ENCODE measurements at places on chromosomes 6 and 20.

DNA sequence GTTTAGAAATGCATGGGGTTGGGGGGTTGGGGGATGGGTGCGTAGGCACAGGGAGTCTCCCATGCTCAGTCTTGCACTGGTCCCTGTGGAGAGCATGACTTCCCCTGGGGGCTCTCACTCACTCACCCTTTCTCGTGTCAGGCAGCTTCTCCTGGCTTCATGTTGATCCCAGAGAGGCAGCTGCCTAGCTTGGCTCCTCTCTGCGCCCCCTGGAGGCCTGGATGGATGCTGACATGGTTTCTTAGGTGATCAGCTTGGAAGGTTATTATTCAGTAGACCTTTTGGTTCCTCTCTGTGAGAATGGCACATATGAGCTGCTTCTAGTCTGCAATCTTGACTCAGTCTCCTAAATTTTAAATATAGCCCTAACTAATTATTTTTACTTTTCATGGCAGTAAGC lies 109.3 kb upstream of the FAM83B start:
- no peak for DNase-seq

GRCh38 chr6:13156381-13156780 lies 172.0 kb downstream of the TBC1D7 start:
- no peak for DNase-seq

GRCh38 chr20:22904905-22905304 lies 130.2 kb upstream of the SSTR4 start:
- no peak for DNase-seq

DNA sequence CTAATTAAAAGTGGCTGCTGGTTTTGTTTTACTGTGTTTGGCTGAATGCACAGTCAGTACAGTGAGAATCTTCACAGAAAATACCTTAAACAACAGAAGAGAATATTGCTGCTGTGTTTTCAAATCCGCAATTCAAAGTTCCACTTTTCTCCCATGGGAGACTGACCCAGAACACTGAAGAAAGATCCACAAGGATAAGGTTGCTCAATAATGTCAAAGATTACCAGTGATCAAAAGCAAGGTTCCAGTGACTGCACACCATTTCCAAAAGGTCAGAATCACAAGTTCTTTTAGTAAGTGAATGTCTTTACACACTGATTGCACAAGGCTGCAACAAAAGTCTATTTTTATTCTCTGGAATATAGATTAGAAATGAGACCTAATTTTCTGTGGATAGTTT lies 82.3 kb downstream of the EPHA7 start:
- no peak for DNase-seq

DNA sequence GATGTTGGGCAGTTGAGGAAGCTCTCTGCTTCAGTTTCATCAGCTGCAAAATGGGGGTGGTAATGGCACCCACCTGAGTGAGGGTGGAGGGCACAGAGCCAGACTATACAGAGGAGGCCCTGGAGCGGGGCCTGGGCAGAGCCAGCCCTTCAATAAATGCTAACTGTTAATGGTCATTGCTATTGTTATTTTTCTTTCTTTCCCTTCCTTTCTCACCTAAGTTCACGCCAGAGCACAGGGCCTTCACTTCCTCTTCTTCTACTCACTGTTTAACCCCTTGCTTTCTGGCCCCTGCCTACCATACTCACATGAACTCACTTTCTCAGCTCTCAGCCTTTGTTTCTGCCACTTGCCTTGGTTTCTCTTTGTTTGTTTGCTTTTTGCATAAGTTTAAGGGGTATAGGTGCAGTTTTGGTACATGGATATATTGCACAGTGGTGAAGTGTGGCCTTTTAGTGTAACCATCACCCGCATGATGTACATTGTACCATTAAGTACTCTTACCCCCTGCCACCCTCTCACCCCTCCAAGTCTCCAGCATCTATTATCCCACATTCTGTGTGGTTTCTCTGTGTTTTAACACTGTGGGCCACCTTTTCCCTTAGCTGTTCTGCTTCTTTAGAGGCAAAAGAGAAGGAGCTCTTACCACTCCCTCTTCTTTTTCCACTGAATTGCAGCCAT lies 7.5 kb upstream of the RREB1 start:
- no peak for DNase-seq

DNA sequence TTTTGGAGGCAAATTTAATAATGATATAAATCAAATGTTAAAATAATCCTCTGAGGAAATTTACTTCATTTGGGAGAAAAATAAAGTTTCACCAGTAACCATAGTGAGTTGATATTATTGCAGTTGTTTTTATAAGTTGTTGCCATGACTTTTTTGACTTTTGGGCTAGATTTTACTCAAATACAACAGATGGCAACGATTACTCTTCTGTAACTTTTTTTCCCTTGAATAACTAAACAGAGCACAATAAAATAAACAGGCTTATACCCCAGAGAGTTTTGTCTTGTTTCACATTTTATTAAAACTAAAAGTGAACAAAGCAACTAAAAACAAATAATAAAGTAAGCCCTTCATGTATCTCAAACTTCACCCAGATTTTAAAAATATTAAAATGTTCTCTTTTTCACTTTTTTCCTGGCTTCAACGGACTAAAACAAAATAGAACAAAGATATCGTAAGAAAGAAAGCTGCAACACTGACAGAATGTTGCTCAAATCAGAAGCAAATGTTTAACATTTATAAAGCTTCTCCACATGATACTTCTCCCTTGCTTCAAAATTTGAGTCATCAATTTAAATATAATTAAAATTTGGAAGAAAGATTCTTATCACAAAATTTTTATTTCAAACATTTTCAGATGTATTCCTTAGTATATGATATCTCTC lies 42.5 kb upstream of the BMP5 start:
- no peak for DNase-seq

GRCh38 chr6:132391391-132392269 lies 9.6 kb downstream of the MOXD1 start:
- DNase-seq, result peak; percentile 2

- no peak for DNase-seq
Measured at GRCh38 chr6:138655828-138656227, 117.7 kb upstream of the CCDC28A start.

- no peak for DNase-seq
Measured at GRCh38 chr6:151340219-151340978, 51.0 kb downstream of the ZBTB2 start.

DNA sequence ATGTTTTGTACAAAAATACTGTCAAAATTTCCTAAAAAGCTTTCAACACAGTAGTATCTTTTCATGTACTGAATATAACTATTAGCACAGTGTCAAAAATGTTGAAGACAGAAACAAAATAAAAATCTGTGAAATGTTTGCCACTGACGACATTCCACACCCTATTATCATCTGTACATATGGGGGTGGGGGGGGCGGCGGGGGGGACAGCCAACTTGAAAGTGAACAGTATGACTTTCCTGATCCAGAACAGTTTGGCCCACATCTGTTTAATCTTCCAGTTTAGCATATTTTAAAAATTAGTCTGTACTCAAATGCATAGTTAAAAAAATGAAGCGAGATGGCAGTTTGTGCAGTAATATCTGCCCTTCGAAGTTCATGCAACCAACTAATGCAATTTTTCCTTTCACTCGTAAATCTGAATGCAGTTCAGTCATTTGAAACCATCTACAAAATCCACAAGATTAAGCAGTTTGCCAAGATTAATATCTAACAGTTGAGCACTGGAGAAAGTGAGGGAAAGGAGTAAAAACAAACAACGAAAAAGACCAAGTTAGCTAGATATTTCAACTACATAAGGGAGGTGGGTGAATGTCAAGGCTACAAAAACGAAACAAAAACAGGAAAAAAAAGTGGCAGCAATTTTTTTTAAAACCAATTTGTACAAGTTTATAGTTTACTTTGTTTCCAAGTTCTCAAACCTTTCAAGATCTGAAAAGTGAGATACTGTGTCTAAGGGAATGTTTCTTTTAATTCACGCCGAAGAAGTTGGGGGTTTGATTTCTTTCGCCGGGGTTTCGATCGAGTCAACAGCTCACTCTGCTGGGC lies 1.9 kb downstream of the CITED2 start:
- no peak for DNase-seq
